ENCODE measurements at places on chromosomes 3 and 15. TPM values are rescaled to one million over a fixed set of nuclear protein-coding genes. Genes with fewer than 3 reads are reported as not detected.
A peak's percentile ranks its signal among the peaks of the same experiment; 100 is the strongest.

GRCh38 chr15:45670511-45670910 lies 35.7 kb downstream of the SQOR start:
- H3K4me3 ChIP-seq: no peak overlapping the region
- no peaks in the 10 kb centered on the region for H3K36me3 ChIP-seq
- H3K4me1 ChIP-seq: peaks cover 9% of the 10 kb centered on the region
- peak; percentile 97 for DNase-seq

DNA sequence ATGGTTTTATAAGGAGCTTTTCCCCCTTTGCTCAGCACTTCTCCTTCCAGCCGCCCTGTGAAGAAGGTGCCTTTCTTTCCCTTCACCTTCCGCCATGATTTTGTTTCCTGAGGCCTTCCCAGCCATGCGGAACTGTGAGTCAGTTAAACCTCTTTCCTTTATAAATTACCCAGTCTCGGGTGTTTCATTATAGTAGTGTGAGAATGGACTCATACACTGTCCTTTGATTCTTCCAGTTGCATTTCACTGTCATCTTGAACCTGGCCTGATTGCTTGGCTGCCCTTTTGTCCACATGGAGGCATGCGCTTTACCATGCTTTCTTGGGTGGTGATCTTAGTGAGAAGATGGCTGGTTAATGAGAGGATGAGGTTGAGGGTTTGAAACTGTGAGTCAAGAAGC lies 23.2 kb downstream of the USP13 start:
- peaks cover 12% of the 10 kb centered on the region for H3K4me1 ChIP-seq
- H3K36me3 ChIP-seq: no peaks in the 10 kb centered on the region
- H3K27me3 ChIP-seq: no peaks in the 10 kb centered on the region

The CPN2 gene
- not detected for polyA plus RNA-seq

DNA sequence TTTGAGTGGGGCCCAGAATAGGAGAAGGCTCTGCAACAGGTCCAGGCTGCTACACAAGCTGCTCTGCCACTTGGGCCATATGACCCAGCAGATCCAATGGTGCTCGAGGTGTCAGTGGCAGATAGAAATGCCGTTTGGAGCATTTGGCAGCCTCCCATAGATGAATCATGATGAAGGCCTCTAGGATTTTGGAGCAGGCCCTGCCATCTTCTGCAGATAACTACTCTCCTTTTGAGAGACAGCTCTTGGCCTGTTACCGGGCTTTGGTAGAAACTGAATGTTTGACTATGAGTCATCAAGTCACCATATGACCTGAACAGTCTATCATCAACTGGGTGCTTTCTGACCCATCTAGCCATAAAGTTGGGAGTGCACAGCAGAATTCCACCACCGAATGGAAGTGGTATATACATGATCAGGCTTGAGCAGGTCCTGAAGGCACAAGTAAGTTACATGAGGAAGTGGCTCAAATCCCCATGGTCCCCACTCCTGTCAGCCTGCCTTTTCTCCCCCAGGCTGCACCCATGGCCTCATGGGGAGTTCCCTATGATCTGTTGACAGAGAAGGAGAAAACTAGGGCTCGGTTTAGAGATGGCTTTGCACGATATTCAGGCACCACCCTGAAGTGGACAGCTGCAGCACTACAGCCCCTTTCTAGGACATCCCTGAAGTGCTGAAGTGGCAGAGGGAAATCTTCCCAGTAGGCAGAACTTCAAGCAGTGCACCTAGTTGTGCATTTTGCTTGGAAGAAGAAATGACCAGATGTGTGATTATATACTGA lies 971.4 kb downstream of the MCTP2 start:
- H3K27me3 ChIP-seq: no peaks in the 10 kb centered on the region
- H3K27ac ChIP-seq: no peak overlapping the region
- no peak for DNase-seq

Data from endothelial cell of umbilical vein (primary cell).